Activated T-helper 2 cell treated with anti-CD3 and anti-CD28 coated beads, Interferon-gamma antibody, Interleukin-2, Interleukin-4, amounts not matched to agents 10 μg/mL and 5 μg/mL and 100 μg/mL, durations not matched to agents 14 hours and 24 hours and 36 hours (primary cell): ENCODE measurements at places on chromosomes 4 and X.

GRCh38 chr4:80335226-80335553 is 340 bp upstream of the CFAP299 start:
- DNase-seq = no peak

GRCh38 chr4:77728420-77728819 is 90.7 kb downstream of the CNOT6L start:
- no peak for DNase-seq

DNA sequence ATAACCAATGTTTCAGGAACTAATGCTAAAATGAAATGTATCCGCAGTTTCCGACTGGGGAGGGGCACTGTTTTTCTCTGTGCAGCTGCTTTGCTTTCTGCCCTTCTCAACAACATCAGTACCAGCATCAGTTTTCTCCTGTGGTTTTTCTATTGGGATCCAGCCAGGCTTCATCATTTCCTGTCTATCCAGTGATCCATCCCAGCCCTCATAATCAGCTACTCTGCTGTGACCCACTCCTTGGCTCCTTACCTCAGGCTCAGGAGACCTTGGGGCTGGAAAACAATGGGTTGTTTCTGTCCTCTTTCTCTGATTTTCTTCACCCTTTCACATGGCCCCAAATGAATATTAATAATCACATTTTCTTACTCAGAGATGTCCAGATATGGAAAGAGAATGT is 222.2 kb upstream of the DKK2 start:
- DNase-seq = no peak

DNA sequence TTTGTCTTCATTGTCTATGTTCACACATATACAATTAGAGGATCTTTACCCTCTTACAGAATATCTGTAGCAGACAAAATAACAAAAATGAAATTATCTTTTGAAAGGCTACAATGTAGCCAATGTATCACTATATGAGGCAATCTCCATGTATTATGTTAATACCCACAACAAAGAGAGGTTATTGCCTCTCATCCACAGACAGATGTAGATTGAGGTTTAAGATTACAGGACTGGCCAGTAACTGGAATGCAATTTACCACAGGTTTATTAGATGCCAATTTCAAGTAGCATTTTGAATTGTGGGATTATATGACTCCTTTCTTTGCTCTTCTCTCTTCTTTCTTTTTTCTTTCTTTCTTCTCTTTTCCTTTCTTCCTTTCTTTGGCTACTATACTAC is 242.6 kb downstream of the ANKRD50 start:
- DNase-seq = no peak

- DNase-seq = no peak
Observed at GRCh38 chr4:35771571-35771970, 472.7 kb downstream of the ARAP2 start.

GRCh38 chr4:14958436-14958835 is 43.8 kb upstream of the CPEB2 start:
- DNase-seq = no peak

DNA sequence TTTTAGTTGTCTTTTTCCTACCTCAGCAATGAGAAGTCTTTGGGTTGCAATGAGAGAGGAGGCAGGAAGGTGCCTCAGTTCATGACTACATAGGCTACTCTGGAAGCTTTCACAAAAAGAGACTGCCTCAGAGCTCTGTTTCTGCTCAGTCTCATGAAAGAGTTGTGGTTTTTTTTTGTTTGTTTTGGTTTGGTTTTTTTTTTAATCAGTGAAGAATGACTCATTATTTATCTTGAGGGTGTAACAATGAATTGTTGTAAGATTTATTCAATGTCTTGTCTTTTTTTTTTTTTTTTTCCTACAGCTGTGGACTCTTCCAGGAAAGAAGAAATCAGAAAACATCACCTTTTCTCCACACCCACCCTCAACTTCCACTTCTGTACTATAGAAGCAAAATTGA is 67.5 kb upstream of the CXCL13 start:
- no peak for DNase-seq

DNA sequence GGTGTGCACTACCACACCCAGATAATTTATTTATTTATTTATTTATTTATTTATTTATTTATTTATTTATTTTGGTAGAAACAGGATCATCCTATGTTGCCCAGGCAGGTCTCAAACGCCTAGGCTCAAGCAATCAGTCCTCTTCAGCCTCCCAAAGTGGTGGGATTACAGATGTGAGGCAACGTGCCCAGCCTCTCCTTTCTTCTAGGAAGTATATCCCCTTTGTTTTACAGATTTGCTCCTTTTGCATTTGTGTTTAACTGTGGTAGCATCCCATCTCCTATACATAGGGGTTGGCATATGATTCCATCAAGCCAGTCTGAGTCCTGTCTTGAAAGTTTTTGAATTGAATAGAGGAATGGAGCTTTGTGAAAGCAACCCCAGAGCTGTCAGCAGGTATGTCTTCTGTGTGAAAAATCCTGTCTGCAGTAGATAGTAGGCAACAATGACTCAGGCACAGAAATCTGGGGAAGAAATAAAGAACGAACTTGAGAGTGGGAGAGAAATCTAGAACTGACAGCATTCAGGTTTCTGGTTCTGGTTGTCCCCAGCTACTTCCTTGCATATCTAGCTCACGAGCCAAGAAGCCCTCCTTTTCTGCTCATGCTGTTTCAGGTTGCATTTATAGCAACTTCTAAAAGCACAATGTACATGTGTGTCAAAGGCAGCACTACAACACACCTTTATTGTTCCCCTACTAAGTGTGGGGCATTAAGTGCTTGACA is 113.7 kb upstream of the LSM6 start:
- no peak for DNase-seq

- no peak for DNase-seq
Observed at GRCh38 chrX:54776987-54777672, 20.9 kb downstream of the ITIH6 start.

DNA sequence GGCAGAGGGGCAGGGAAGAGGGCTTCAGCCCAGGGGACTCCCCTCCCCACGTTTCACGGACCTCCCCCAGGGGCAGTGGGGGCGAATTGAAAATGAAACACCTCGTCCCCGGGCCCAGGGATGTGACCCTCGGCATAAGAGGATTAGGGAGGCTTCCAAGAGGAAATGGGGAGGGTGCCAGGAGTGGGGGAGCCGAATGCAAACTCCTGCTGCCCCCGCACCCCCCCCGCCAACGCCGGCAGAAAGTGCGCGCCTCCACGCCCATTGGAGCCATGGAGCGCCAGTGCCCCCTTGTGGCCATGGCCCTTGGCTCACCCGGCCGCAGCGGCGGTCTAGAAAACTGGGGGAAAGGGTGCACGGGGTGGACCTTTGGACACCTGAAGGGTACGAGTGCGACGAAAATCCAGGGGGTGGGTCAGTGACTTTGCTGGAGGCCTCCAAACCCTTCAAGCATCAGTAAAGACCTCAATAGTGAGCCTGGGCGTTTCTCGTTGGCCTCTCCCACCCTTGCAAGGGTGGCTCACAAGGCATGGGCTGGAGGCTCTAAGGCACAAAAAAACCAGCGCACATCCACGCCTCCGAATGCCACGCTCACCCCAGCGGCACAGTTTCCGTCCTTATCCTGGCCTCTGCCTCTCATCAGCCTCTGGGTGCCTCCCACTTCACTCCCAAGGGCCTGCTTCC is 120.8 kb upstream of the PJA1 start:
- peak; percentile 13 for DNase-seq

DNA sequence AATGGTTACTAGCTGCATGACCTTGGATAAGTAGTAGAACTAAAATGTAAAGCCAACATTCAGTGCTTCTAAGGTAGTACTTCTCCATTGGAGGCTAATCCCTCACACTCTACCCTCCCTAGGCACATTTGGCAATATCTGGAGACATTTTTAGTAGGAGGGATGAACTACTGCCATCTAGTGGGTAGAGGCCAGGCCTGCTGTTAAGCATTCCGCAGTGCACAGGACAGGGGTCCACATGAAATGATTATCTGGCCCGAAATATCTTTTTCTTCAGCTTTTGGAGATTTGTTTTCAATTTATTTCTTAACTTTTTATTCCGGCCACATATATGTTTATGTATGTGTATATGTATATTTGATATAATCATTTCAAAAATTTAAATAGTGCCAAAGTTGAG is 36.0 kb upstream of the SPANXC start:
- DNase-seq = no peak

- DNase-seq = no peak
Observed at GRCh38 chr4:133440404-133440803, 291.3 kb downstream of the PCDH10 start.

GRCh38 chrX:124300405-124300804 is 32.1 kb upstream of the TEX13D start:
- DNase-seq = no peak

GRCh38 chr4:60683973-60684372 is 516.2 kb upstream of the ADGRL3 start:
- no peak for DNase-seq

GRCh38 chrX:19882066-19882775 is 5.2 kb downstream of the SH3KBP1 start:
- DNase-seq = no peak

DNA sequence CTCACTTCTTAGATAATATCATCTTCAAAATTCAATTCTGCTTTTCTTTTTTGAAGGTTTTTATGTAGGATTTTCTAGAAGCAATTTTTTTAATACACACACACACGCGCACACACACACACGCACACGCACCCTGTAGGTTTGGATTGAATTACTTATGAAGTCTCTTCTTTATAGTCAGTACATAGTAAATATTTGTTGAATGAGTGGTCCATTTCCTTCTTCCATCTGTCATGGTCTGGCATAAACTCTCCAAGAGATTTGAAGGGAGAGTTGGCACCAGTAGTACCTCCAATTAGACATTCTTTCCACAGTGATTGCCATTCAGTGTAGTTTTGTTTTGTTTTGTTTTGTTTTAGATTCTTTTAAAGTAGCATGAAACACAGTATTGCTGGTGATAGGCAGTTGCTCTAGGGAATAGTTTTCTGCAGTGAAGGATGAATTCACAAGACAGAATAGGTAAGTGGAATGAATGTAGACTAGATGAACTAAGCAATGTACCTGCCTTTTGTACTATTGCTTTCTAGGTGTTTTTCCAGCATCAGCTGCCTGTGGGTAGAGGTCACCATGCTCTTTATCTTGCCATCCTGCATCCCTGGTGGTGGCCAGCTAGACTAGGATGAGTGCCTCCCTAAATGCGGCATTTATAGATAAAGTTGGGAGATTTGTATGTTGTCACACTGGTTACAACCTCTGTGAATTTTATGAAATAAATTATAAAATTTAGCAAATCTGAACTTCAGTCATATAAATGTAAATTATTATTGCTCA is 20.5 kb downstream of the PDLIM5 start:
- no peak for DNase-seq

DNA sequence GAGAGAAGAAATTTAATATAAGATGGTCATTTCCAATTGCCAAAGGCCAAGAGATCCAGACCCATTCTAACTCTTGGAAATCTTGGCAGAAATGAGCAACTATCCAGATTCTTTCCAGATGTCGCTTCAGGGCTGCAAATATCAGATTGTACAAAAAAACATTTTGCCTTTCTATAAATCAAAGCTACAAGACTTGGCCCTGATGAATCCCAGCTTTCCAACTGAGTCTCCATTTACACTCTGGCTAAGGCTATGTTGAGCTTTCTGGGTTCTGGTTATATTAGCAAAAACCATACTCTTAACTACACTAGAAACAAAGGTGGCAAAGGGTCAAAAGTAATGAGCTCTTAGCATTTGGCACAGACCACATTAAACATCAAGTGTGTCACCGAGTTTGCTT is 345.8 kb downstream of the OPHN1 start:
- no peak for DNase-seq

GRCh38 chrX:2414384-2414783 is 86.4 kb downstream of the DHRSX start:
- DNase-seq = no peak

DNA sequence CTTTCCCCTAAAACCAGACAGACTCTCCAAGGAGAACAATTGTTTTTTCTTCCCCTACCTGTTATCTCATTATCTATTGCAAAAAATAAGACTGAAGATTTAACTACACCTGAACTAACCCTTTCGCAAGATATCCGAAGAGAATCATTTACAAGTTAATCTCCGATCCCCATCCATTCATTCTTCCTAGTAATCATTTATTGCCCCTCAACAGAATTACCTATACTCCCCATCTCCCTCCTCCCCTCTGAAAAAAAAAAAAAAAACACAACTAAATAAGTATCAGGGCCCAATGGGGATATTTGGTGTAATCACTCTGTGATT is 28.9 kb upstream of the AP1S2 start:
- DNase-seq = no peak

DNA sequence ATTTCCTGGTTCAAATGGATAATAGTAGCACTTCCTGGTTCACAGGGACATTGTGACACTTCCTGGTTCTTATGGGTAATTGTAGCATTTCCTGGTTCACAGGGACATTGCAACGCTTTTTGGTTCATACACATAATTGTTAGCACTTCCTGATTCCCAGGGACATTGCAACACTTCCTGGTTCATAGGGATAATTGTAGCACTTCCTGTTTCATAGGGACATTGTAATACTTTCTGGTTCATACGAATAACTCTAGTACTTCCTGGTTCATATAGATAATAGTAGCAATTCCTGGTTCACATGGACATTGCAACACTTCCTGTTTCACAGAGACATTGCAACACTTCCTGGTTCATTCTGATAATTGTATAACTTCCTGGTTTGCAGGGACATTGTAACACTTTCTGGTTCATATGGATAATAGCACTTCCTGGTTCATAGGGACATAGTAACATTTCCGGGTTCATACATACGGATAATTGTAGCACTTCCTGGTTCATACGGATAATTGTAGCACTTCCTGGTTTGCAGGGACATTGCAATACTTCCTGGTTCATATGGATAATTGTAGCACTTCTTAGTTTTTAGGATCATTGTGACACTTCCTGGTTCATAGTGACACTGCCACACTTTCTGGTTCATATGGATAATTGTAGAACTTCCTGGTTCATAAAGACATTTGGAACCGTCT is 61.6 kb upstream of the CD99 start:
- DNase-seq = no peak

DNA sequence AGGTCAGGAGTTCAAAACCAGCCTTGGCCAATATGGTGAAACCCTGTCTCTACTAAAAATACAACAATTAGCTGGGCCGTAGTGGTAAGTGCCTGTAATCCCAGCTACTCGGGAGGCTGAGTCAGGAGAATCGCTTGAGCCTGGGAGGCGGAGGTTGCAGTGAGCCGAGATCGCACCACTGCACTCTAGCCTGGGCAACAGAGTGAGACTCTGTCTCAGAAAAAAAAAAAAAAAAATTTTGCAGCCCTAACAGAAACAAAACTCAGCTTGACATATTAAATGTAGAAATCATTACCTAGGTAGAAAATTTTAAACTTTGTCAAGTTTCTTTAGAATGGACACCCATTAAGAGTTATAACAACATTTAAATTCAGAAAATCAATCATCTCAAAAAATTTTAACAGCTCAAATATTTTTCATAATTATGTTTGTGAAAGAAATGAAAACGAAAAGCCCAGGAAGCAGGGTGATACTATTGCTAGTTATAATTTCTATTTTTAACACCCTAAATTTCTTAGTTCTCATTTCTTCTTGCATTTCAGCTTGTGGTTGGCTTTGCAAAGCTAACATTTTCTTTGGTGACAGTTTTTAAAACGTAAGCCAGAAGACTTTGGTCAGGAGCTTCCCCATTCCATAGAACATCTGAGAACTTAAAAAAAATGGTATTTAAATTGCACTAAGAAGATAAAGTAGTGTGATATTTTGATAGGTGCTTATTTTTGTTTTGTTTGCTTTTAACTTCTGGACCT is 33.3 kb upstream of the RBBP7 start:
- no peak for DNase-seq
